Activated CD8-positive, alpha-beta memory T cell treated with anti-CD3 and anti-CD28 coated beads for 1 hour (primary cell): ENCODE measurements at places on chromosomes 1 and 21.

DNA sequence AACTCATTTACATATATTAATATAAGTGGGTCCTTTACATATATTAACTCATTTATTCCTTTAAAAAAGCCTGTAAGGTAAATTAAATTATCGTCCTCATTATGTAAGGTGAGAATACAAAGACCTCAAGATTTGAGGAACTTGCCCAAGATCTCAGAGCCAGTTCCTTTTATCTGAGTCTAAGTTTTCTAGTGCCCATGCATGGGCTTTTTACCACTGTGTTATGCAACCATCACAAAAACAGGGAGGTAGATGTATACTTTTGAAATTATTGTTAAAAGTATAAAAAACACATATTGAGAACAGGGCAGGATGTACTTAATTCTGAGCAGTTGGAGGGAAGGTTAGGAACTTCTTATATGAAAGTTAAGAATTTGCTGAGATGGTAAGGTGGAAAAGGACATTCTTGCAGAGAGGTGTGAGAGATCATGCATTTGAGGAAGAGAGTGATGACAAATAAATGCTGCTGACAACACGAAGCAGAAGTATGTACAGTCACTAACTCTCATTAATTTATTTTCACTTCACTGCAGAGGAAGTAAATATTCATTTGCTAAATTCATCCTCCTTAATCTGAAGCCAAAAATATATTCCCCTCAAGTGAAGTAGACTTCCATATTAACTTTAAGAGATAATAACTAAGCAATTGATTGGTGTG, 28.9 kb upstream of the LYPLAL1 start:
- no peak for DNase-seq

DNA sequence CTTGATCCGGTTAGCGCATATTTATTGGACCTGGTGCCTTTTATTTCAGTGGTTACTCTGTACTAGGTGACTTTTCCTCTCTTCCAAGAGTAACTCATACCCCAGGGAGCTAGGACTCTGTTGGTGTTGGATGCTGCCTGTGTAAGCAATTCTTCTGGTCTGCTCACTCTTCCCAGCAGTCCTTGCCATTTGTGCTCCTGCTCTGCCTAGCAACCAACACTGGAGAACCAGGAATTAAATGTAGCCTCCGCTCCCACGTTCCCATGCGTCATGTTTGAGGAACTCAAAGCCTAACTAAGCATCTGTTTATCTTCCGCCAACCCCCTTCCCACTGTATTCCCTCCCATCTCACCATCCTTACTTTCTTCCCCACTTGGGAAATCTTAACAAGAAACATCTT, 65.7 kb upstream of the RAVER2 start:
- DNase-seq: no peak

DNA sequence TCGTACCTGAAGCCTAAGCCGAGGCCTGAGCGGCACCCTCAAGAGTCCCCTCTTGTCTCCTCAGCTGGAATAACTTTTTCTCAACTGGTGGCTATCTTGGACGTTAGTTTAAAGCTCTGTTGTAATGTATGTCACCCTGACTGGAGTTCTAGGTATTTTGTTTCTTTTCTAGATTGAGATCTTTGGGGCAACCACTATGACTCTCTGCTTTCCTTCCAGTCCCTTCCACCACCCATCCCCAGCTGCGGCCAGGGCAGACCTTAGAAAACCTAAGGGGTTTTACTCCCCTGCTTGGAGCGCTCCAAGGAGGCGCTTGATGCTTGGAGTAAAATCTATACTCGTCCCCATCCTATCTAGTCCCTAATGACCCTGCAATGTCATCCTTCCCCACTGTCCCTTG, 74.6 kb upstream of the MRPS6 start:
- no peak for DNase-seq

DNA sequence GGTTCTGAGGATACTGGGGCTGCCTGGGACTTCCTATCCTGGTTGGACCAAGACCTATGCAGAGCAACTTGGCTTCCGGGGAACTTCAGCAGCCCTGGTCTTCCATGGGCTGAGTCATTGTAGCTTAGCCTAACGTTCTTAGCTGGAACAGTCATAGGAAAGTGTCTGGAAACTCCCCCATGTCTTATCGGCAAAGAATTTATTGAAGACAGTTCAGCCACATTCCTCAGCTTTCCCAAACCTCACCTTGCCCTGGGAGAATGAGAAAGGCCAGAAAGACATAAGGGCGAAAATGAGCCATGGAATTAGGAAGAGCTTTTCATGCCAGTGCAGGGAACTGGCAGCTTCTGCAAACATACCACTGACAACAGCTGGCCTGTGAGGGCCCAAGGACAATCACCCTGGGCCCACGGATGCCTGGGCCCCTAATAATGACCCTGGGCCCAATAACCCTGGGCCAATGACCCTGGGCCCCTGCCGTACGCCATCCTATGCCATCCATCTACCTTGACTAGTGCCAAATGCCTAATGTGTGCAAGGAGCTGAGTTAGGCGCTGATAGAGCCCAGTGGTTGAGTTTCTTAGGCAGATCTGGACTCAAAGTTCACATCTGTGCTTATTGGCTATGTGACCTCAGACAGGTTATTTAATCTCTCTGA, 114.4 kb upstream of the GADD45A start:
- DNase-seq: no peak

GRCh38 chr1:236063919-236064673, 794 bp downstream of the NID1 start:
- no peak for DNase-seq

DNA sequence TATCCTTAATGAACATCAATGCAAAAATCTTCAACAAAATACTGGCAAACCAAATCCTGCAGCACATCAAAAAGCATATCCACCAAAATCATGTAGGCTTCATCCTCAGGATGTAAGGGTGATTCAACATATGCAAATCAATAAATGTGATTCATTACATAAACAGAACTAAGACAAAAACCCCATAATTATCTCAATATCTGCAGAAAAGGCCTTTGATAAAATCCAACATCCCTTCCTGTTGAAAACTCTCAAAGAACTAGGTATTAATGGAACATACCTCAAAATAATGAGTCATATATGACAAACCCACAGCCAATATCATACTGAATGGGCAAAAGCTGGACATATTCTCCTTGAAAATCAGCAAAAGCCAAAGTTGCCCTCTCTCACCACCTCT, 54.6 kb upstream of the DEPDC1 start:
- DNase-seq: no peak

GRCh38 chr1:160453443-160453842, 53.1 kb downstream of the VANGL2 start:
- DNase-seq: no peak

- DNase-seq: no peak
Observed at GRCh38 chr1:173915596-173915995, 1.5 kb downstream of the SERPINC1 start.

GRCh38 chr1:232596666-232597303, 33.1 kb downstream of the SIPA1L2 start:
- no peak for DNase-seq

DNA sequence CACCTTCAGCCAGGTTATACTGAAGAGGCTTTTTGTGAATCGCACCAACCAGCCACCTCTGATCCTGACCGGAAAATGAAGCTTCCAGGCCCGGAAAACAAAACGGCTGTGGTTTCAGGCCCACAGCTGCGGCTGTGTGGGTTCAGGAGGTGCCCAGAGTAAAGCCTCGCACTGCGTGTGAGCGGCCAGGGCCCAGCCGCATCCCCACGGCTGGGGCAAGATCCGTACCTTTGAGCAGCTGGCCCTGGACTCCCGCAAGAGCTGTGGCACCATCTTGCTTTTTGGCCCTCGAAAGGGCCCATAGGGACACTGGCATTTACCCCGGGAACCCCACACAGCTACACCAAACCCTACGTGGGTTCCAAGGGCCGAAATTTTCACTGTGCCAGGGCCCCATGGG, 63.0 kb downstream of the GLUL start:
- DNase-seq: no peak

DNA sequence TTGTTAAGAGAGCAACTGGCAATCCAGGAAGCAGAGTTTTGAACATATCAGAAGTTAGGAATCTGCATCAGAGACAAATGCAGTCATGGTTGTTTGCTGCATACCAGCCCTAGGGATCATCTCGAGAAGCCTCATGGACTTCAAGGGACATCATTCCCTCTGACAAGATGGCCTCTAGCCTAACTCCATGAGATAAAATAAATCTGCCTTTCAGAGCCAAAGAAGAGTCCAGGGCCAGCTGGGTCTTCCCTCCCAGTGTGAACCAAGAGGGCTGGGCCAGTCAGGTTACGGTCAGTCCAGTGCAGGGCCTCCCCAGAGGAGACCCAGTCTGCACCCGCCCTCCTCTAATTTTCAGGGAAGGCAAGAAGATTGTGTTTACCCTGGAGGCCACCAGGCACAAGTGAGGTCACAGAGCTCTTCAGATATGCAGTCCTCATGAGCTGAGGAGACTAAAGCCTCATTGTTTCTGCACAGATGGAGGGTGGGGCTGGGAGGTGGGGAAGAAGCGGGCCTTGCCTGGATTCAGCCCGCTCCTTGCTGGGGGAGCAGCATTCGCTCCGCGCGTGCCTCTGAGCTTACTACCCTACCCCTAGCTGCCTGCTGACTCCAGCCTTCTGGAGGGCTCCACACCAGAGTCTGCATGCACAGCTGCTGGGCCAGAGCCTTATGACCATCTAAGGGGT, 52.8 kb downstream of the CAPN2 start:
- DNase-seq: no peak

DNA sequence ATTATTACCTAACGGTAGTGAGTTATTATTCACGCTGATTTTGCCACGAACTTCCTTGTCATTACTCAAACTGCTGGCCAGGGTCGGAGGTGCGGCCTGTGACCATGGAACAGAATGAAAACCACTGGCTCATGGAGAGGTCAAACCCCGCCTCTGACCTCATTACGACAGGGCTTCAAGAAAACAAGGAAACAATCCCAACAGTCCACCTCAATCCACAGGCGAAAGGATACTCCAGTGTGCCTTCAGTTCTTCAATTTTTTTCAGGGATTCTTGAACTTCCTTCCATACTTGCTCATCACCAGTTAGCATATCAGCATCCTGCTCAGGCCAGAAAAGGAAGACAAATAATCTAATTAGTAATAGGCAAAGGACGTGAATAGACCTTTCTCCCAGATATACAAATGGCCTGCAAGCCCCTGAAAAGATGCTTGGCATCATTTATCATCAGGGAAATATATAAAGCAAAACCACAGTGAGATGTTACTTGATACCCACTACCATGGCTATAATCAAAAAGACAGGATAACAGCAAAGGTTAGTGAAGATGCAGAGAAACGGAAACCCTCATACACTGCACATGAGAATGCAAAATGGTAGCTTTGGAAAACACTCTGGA, 643.4 kb downstream of the SMYD3 start:
- no peak for DNase-seq

GRCh38 chr1:45522324-45523104, 830 bp upstream of the PRDX1 start:
- DNase-seq: no peak

- DNase-seq: no peak
Observed at GRCh38 chr21:38159355-38159754, 97.4 kb upstream of the KCNJ15 start.

- no peak for DNase-seq
Observed at GRCh38 chr1:31183927-31184554, 55.6 kb downstream of the NKAIN1 start.

DNA sequence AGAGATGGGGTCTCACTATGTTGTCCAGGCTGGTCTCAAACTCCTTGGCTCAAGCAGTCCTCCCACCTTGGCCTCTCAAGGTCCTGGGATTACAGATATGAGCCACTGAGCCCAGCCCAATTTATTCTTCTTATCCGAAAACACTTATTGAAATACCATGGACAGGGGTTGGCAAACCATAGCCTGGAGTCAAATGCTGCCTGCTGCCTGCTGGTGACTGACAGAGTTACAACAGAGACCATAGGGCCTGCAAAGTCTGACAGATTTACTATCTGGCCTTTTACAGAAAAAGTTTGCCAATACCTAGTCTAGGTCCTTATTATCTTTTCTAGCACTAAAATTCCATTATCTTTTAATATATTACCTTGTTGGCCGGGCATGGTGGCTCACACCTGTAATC, 87.1 kb upstream of the ZNF281 start:
- DNase-seq: no peak

DNA sequence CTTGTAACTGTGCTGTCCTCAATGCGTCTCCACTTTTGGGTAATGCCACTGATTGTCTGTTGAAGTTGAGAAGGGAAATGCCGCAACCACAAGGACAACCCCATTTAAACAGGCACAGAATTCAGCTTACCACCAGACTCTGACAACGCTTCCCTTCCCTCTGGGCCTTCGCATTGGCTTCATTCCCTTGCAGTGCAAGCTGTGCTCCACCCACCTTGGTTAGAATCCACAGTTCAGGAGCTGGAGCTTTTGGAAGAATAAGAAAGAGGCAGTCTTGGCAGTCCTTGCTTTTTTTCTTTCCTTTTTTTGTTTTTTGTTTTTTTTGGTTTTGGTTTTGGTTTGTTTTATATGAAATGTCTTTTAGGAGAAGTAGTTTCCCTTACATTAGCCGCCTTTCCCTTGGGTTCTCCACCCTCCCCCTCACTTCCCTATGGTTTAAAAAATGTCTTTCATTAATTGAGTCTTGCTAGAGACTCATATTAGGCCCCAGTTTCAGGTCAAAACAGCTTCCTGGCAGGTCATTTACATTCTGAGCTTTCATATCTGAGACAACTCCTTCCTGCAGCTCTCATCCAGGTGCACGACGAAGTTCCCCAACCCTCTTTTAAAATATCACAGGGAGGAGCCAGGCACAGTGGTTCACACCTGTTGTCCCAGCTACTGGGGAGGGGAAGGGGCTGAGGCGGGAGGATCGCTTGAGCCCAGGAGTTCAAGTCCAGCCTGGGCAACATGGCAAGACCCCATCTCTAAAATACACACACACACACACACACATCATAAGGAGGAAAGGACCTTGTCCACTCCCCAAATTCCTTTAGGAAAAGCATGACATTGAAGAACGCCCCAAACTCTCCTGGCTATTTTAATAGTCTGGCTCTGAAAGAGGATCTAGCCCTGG, 20.7 kb upstream of the LAX1 start:
- no peak for DNase-seq

- no peak for DNase-seq
Observed at GRCh38 chr1:184914149-184914548, 60.2 kb downstream of the NIBAN1 start.

DNA sequence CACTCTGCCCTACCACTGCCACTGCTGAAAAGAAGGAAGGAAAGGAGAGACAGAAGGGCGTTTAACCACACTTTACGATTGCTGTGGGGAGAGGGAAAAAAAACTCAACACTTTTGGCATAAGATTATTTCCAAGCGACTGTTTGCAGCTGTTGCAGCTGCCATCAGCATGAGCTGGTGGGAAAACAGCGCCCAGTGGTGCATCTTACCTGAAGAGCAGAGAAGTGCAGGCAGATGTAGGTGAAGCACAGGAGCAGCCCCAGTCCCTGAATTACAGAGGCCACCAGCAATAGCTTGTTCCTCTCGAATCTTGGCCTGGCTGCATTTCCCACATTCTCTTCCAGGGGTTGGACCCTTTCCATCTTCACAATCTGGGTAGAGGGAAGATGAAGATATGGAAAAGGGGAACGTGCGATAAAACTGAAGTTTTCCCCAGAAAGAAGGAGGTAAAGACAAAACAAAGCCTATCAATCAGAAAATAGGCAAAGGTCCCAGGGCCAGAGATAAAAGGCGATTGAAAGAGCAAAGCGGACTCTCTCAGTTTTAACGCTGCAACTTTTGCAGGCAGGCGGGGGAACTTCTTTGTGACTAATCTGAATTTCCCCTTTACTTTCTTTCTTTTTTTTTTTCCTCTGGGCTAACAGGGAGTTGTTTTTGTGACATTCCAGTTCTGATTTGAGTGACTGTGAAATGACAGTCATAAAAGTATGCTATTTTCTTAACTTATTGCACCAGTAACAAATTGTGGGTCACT, at the start of gene TNFSF4:
TNFSF4 (minus strand) TSS at position 516 of the 753 bp plus-strand sequence; CDS start at position 361, 155 bp downstream.
- DNase-seq: no peak
